ENCODE measurements at places on chromosomes 7 and 10. TPM values are rescaled to one million over a fixed set of nuclear protein-coding genes. Genes with fewer than 3 reads are reported as not detected.
A peak's percentile ranks its signal among the peaks of the same experiment; 100 is the strongest.

The VWA2 gene
- total RNA-seq = 2.7 TPM

The PTEN gene
- total RNA-seq = 54.2 TPM

GRCh38 chr10:23099816-23100215 lies 4.4 kb downstream of the MSRB2 start:
- H3K27ac ChIP-seq = 0 out of 2 replicates have a peak overlapping the region, but pooled peaks have one; percentile 21
- no peak overlapping the region for H3K4me3 ChIP-seq
- DNase-seq = no peak
- peaks cover 10% of the 10 kb centered on the region for H3K36me3 ChIP-seq

DNA sequence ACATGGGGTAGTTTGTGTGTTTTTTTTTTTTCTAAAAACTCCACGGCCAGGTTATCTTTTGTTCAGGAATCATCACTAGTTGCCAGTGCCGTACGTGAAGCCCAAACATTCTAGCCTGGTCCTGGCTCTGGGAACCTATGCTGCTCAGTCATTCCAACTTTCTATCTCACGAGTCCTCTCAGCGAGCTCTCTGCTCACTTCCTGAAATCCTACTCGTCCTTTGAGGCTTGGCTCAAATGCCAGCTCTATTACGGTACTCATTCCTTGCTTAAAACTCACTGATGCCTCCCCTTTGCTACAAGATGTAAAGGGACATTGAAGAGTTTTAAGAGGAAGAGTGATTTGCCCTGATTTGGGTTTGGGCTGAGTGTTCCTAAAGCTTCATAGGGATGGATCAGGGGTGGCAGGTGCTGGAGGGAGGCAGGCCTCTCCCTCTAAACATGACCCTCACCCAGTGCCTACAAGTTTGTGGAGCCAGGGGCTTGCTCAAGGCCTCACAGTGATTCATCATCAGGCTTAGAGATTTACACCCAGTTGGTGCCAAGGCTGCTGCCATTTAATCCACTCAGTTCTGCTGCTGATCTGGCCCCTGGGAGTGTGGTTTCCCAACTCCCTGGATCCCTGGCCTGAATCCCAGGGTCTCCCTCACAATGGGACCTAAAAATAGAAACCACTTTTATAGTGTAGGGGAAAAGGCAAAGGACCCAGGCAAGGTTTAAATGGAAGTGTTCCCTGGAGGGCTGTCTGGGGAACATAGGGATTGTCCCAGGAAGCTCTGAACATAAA lies 46.1 kb upstream of the R3HCC1L start:
- H3K4me3 ChIP-seq = no peak overlapping the region
- DNase-seq = no peak
- no peaks in the 10 kb centered on the region for H3K36me3 ChIP-seq
- H3K27ac ChIP-seq = no peak overlapping the region
- no peaks in the 10 kb centered on the region for H3K27me3 ChIP-seq

DNA sequence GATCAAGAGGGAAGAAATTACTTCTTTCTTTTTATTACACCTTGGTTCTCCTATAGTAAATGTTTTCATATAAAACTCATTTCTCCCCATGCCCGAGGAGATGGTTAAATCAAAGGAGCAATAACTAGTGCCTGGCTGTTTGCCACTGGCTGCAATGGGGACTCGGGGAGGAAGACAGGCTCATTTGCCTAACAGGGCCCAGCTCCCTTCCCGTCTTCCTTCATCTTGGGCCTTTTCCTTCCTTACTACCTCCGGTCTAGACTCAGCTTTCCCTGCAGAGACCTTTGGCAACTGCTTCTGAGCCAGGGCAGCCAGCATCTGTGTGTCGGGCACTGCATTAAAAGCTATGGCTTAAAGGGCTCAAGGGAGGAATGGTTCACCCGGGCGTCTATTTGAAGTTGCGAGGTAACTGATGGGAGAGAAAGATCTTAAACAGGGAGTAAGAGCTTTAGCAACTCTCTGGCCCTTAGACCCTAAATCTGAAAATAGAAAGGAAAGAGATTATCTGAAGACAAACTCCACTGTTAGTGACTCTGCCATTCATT lies 63.5 kb downstream of the CALD1 start:
- H3K27ac ChIP-seq = peak overlapping the region; percentile 41
- no peak for DNase-seq
- H3K36me3 ChIP-seq = peaks cover 49% of the 10 kb centered on the region

- H3K27ac ChIP-seq = no peak overlapping the region
- no peaks in the 10 kb centered on the region for H3K27me3 ChIP-seq
- no peak overlapping the region for H3K4me3 ChIP-seq
- peaks cover 6% of the 10 kb centered on the region for H3K4me1 ChIP-seq
- DNase-seq = no peak
These were observed 248.1 kb downstream of the AHR start for GRCh38 chr7:17546592-17546991.

GRCh38 chr7:2186166-2186565 lies 46.6 kb downstream of the MAD1L1 start:
- no peak overlapping the region for H3K4me3 ChIP-seq
- H3K27me3 ChIP-seq = no peaks in the 10 kb centered on the region
- no peaks in the 10 kb centered on the region for H3K4me1 ChIP-seq
- peaks cover 65% of the 10 kb centered on the region for H3K36me3 ChIP-seq
- no peak overlapping the region for H3K27ac ChIP-seq
- no peak for DNase-seq

The PURB gene
- 22.1 TPM for total RNA-seq

- DNase-seq = no peak
- H3K4me3 ChIP-seq = no peak overlapping the region
- H3K27ac ChIP-seq = peak overlapping the region; percentile 68
- H3K4me1 ChIP-seq = 0 out of 2 replicates have a peak, but pooled peaks cover 5% of the 10 kb centered on the region
These were observed 24.6 kb downstream of the PAPOLB start for GRCh38 chr7:4837041-4837802.

The SDK1 gene
- total RNA-seq = 10.0 TPM

The OR2A1 gene
- not detected for total RNA-seq

GRCh38 chr7:149873970-149874643 lies 338 bp downstream of the ATP6V0E2 start:
- H3K4me3 ChIP-seq = peak overlapping the region; percentile 68
- no peaks in the 10 kb centered on the region for H3K36me3 ChIP-seq
- peaks cover 16% of the 10 kb centered on the region for H3K4me1 ChIP-seq

DNA sequence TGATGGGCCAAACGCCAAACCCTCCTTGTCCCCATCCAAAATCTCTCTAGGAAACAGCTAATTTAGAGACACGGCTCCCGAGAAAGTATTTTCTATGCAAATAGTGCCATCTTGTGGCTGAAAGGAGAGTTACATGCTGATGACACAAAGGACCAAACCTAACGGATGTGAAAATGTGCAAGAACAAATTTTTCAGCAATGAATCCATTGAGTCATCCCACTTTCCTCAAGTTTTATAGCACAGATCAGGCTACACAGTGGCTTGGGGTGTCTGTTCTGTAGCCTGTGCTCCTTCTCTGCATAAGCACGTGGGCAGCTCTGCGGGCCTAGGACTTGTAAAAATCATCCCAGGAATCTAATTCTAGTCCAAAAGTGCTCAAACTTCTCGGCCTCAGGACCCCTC lies 154.8 kb upstream of the PRR15 start:
- peak; percentile 34 for DNase-seq
- no peak overlapping the region for H3K27ac ChIP-seq
- peaks cover 19% of the 10 kb centered on the region for H3K4me1 ChIP-seq

The TSPAN33 gene
- total RNA-seq = 39.8 TPM

DNA sequence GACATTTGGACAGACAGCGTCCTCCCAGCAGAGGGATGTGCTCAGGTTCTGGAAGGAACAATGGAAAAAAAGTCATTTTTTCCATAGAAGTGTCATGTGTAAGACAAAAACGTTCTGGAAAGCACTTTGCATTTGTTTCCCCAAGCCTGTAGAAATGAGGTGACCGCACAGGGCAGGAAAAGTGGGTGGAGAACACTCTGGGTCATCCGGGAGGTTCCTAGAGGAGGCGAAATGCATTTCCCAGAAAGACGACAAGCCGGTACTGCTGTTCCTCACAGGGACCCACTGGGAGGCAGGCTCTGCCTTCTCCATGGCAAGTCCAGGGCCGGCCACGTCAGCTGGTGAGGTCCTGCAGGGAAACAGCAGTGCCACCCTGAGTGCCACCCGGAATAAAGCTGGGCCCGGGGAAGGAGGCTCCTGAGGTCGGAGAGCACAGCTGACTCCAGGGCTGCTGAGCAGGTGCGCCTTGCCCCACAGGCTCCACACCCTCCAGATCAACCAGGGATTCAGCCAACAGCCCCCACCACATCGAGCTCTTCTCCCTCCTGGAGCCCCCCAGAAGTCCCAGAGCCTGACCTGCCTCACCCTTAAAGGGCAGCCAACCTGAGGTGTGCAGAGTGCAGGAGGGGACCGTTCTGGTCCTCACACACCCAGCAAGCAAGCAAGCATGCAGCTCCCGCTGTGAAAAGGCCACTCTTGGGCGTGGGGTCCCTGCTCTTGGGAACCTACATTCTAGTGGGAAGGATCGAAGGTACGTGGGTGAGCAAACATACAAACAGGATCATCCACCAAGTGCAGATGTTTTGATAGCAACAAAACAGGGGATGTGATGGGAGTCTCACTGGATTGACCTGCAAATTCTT lies 28.8 kb upstream of the INPP5A start:
- H3K4me1 ChIP-seq = no peaks in the 10 kb centered on the region
- no peaks in the 10 kb centered on the region for H3K27me3 ChIP-seq
- H3K27ac ChIP-seq = no peak overlapping the region
- H3K4me3 ChIP-seq = no peak overlapping the region

DNA sequence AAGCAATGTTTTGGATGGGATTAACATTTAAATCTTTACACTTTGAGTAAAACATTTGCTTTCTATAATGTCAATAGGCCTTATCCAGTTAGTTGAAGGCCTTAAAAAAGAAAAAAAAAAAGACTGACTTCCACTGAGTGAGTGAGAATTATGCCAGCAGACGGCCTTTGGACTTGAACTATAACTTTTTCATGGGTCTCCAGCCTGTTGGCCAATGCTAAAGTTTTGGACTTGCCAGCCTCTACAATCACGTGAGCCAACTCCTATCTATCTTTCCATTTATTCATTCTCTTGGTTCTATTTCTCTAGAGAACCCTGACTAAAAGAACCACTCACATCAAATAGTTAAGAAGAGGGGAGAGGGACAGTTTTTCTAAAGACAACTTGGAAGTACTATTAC lies 2.8 kb upstream of the FAS start:
- DNase-seq = no peak
- H3K4me1 ChIP-seq = peaks cover 24% of the 10 kb centered on the region
- H3K27ac ChIP-seq = no peak overlapping the region
- no peak overlapping the region for H3K4me3 ChIP-seq

DNA sequence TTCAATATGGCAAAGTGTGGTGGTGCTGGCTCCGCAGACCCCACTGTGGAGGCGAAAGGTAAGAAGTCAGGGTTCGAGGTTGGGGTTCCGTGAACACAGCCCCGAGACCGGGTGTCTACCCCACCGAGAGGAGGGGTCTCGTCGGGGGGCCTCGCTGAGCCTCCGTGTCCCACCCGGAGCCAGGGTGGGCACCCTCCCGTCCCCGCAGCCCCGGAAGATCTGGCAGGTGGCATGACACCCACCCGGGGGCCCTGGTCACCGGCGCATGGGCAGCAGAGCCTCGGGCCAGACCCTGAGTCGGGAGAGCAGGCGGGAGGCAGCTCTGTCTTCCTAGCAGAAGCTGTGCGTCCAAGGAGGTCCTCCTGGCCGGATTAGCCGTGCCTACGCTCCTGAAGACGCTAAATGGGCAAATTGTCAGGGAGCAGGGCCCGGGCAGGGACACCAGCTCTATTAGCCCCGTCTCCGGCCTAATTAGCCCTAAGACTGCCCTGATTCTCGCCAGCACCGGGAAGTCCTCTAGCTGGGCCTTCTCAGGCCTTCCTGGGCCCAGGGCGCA lies 56.4 kb downstream of the UNCX start:
- no peak overlapping the region for H3K27ac ChIP-seq
- H3K27me3 ChIP-seq = peaks cover 33% of the 10 kb centered on the region
- no peak overlapping the region for H3K4me3 ChIP-seq
- DNase-seq = no peak

GRCh38 chr7:137017221-137017620 lies 148.8 kb downstream of the CHRM2 start:
- H3K27ac ChIP-seq = no peak overlapping the region
- H3K4me3 ChIP-seq = no peak overlapping the region
- no peaks in the 10 kb centered on the region for H3K27me3 ChIP-seq
- DNase-seq = no peak

The PON3 gene
- total RNA-seq = 0.62 TPM

DNA sequence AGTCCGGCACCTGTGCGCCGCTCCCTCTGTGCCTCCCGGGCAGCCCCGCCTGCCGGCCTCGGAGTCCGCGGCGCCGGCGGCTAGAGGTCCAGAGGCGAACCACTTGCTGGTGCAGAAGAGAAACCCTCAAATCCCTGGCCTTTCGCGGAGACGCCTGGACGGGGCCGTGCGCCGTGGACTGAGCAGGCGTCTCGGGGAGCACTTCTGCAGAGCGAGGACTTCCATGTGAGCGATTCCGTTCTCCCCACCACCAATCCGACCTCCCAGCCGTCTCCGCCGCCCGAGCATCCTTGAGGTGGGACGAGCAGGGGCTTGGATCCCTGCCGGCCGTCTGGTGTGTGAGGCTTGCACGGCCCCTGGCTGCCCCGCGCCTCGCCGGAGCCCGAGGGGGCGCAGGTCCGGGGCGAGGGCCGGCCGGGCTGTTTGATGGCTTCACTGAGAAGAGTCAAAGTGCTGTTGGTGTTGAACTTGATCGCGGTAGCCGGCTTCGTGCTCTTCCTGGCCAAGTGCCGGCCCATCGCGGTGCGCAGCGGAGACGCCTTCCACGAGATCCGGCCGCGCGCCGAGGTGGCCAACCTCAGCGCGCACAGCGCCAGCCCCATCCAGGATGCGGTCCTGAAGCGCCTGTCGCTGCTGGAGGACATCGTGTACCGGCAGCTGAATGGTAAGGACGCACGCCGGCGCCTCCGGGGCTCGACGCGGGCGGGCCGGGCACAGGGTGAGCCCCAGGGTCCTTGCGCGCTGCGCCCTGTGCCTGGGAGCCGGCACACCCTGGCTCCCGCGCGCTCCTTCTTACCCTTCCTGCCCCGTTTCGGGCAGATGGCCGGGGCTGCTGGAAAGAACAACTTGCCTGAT lies 660 bp downstream of the GALNT17 start:
- H3K27me3 ChIP-seq = no peaks in the 10 kb centered on the region
- H3K4me1 ChIP-seq = peaks cover 45% of the 10 kb centered on the region
- H3K4me3 ChIP-seq = peak overlapping the region; percentile 93
- peaks cover 13% of the 10 kb centered on the region for H3K36me3 ChIP-seq
- DNase-seq = peak; percentile 62

The THSD7A gene
- total RNA-seq = 0.68 TPM

The C10orf71 gene
- total RNA-seq = not detected

DNA sequence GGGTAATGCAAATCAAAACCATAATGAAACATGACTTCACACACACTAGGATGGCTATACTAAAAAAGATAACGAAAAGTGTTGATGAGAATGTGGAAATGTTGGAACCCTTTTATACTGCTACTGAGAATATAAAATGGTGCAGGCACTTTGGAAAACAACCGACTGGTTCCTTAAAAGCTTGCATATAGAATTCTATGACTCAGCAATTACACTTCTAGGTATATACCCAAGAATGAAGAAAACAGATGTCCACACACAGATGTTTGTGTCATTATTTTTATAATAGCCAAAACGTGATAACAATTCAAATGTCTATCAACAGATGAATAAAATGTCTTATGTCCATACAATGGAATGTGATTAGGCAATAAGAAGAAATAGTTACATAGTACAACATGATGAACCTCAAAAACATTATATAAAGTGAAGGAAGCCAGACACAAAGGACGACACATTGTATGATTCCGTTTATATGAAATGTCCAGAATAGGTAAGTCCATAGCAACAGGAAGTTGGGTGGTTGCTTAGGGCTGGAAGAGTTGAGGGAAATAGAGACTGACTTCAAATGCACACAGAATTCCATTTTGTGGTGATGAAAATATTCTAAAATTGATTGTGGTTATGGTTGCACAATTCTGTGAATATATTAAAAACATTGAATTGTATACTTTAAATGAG lies 148.3 kb upstream of the PHYHIPL start:
- no peak overlapping the region for H3K27ac ChIP-seq
- peaks cover 8% of the 10 kb centered on the region for H3K4me1 ChIP-seq
- H3K4me3 ChIP-seq = no peak overlapping the region
- no peaks in the 10 kb centered on the region for H3K36me3 ChIP-seq
- H3K27me3 ChIP-seq = no peaks in the 10 kb centered on the region
